Psoas muscle (tissue), 8 donors: ENCODE measurements at places on chromosomes 1 and 21. TPM values are rescaled to one million over a fixed set of nuclear protein-coding genes. Genes with fewer than 3 reads are reported as not detected.

- DNase-seq: peak; percentile 79
These were observed 800 bp downstream of the HIPK1 start for GRCh38 chr1:113929750-113930498.

DNA sequence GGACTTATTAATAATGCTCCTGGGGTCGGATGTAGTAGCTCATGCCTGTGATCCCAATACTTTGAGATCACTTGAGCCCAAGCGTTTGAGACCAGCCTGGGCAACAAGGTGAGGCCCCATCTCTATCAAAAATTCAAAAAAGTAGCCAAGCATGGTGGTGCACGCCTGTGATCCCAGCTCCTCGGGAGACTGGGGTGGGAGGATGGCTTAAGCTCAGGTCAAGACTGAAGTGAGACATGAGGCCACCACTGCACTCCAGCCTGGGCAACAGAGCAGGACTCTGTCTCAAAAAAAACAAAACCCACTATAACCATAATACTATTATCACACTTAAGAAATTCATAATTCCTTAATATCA, 1.6 kb upstream of the DEGS1 start:
- no peak for DNase-seq

GRCh38 chr1:27832762-27833161, 2.2 kb downstream of the PPP1R8 start:
- no peak for DNase-seq

Gene SLC16A4
- 0.98 TPM for total RNA-seq

Gene SPRR2D
- total RNA-seq: not detected
